ENCODE measurements at places on chromosomes 11 and 22. TPM values are rescaled to one million over a fixed set of nuclear protein-coding genes. Genes with fewer than 3 reads are reported as not detected.

EXPH5 gene
- 4.4 TPM for total RNA-seq

AAMDC gene
- total RNA-seq: 14.2 TPM

SORL1 gene
- total RNA-seq: 217 TPM

KREMEN1 gene
- total RNA-seq: 18.5 TPM

OR4S1 gene
- total RNA-seq: not detected

CYTH4 gene
- 5.7 TPM for total RNA-seq

FAM180B gene
- 0.59 TPM for total RNA-seq

CD3D gene
- total RNA-seq: not detected

GAB2 gene
- 56.4 TPM for total RNA-seq

PRR33 gene
- total RNA-seq: not detected

BUD13 gene
- 10.7 TPM for total RNA-seq

CCDC134 gene
- 9.3 TPM for total RNA-seq

PACSIN3 gene
- 19.2 TPM for total RNA-seq

SCN3B gene
- 144 TPM for total RNA-seq

MRGPRX3 gene
- not detected for total RNA-seq

SLC39A13 gene
- total RNA-seq: 46.9 TPM

HIPK3 gene
- total RNA-seq: 144 TPM

MYO18B gene
- total RNA-seq: 1.2 TPM

PTH gene
- not detected for total RNA-seq

CD81 gene
- total RNA-seq: 409 TPM

NDUFV1 gene
- 250 TPM for total RNA-seq

CEND1 gene
- 267 TPM for total RNA-seq

KLHDC7B gene
- total RNA-seq: not detected

SLCO2B1 gene
- total RNA-seq: 92.7 TPM

MPZL2 gene
- 0.48 TPM for total RNA-seq

POU2AF2 gene
- not detected for total RNA-seq

RIBC2 gene
- 3.6 TPM for total RNA-seq

MMP10 gene
- not detected for total RNA-seq

Measured in dorsolateral prefrontal cortex (tissue), 122 donors.